Right atrium auricular region (tissue), 2 donors: ENCODE measurements at places on chromosomes 2 and 18. TPM values are rescaled to one million over a fixed set of nuclear protein-coding genes. Genes with fewer than 3 reads are reported as not detected.
A peak's percentile ranks its signal among the peaks of the same experiment; 100 is the strongest.

- no peak for DNase-seq
These were observed 79.9 kb downstream of the MYO5B start for GRCh38 chr18:50115095-50115494.

GRCh38 chr18:64519201-64519600, 370.3 kb upstream of the LINC00305 start:
- no peak for DNase-seq

DNA sequence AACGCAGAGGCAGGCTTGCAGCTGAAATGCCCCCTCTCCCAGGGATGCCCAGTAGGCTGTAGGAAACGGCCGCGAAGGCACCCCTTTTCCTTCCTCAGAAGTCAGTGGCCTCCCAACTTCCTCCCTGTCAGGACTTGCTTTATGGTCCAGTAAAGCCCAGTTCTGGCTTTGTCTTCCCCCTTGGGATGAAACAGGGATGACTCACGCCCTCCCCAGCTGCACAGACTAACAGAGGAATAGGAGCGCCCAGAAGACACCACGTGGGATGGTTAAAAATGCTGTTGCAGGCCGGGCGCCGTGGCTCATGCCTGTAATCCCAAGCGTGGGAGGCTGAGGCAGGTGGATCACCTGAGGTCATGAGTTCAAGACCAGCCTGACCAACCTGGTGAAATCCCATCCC, 6.9 kb downstream of the CREG2 start:
- DNase-seq: peak; percentile 61

DNA sequence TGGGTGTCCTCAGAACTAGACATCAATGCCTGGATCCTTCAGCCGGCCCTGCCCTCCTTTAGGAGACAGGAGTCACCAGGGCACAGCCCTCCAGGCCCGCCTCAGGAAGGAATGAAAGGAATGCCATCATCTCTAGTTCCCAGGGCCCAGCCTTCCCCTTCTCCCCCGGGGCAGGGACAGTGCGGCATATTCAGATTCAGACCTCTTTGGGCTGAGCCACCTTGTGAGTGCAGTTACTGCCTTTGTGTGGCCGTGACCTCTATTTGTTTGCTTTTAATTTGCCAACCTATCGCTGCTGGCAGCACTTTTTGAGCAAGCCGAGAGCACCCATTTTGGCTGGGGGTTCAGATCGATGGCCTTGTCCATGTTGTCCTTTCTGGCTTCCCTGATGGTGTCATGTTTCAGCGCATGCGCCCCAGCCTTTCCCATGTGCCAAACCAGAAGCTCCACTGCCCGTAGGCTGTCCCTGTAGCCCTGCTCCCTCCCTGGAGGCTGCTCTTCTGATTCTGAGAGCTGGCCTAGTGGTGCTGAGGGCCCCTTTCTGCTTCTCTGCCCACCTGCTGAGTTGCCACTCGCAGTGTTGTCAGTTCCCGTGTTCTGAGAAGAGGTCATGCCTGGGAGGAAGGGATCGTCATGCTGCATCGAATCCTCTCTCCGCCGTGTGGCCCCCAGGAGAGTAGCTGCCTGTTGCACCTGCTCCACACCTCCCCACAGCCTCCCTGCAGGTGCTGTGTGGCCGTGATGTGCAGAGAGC, 10.9 kb downstream of the ANKRD23 start:
- peak; percentile 71 for DNase-seq

- no peak for DNase-seq
These were observed 282.1 kb upstream of the EPAS1 start for GRCh38 chr2:46014911-46015654.

GRCh38 chr2:173446722-173447121, 92.0 kb downstream of the CDCA7 start:
- no peak for DNase-seq

Gene CXCR1
- 0.78 TPM for total RNA-seq

DNA sequence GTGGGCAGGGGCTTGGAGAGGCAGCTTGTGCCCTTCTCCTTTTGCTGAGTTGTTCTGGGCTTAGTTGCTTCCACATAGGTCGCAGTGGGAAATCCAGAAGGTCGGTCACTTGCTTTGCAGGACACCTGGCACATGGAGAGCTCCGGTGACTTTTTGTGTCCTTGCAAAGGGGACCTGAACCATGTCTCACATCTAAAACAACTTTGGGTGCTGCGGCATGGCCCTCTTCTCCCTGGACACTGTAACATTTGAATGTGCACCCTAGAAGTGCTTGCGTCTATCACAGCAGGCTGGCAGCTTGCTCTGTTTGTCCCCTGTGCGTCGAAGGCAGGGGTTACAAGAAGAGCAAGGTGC, 189.9 kb upstream of the TWIST2 start:
- no peak for DNase-seq

- DNase-seq: peak; percentile 59
These were observed 154.6 kb downstream of the ANKRD36 start for GRCh38 chr2:97267411-97268074.

Gene CROCC2
- not detected for total RNA-seq
